ENCODE measurements at places on chromosomes 1 and 21.

DNA sequence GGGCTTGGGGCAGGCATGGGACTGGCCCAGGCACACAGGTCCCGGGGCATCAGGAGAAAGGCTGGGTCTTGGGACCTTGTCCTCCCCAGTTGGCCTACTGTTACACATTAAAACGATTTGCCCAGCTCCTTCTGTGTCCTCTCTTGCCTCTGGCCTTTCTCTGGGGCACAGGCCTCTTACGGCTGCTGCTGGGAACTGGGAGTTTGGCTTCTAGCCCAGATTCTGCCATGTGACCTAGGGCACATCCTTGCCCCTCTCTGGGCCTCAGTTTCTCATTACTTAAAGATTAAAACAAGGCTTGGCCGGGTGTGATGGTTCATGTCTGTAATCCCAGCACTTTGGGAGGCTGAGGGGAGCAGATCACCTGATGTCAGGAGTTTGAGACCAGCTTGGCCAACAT lies 14.0 kb downstream of the KDF1 start:
- DNase-seq: no peak

DNA sequence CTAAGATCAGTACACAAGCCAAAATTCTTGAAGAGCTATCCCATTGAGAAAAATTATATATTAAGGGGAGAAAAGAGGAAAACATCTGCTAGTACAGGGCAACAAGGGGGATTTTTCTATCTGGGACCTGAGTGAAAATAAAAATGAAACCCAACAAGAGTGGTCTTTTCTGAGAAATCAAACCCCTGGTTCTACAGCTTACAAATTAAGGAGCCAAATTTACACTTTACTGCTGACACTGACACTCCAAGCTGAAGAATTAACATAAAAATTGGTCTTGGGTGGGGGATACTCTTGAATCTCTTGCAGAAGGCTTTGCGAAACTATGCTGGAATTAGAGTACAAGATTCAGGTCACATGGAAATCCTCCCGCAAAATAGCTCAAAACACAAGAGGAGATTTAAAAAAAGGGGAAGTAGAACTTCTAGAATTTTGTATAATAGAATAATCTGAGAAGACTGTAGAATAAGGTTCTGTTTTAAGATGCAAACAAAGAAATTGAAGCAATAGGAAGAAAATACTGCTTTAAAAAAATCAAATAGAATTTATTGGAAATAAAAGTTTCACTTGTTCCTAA lies 32.1 kb upstream of the HSPA13 start:
- DNase-seq: no peak

- DNase-seq: no peak
Measured at GRCh38 chr1:46585312-46585938, 18.6 kb downstream of the MKNK1 start.

DNA sequence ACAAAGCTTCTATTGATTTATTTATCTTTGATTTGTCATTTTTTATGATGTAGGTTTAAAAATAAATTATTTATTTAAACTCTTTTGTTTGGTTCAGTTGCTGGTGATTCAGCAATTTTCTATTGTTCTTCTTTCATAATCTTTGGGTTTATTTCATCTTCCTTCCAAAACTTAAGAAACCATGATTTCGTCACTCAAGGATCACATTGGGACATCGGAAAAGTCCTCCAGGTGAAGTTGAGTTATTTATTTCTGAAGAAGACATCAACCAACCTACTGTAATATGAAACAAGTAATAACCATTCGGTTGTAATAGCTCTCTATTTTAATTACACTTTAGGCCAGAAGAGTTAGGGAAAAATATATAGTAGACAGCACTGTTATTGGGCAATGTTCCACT lies 23.0 kb upstream of the WLS start:
- DNase-seq: no peak

DNA sequence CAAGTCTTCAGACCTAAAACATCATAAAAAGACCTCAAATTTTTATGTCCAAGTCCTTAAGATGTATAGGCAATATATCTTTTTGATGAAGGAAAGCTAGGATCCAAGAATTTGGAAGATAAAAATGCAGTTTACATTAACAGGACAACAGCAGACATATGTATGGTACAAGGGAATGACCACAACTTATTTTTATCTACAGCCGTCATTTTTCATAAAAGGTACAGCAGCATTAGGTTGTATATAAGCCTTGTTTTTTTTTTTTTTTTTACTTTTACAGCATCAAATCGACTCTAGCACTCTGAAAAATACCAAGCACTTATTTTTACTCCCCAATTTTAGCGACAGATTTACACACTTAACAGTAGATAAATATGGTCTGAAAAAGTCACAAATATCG lies 1.3 kb downstream of the SRSF10 start:
- no peak for DNase-seq

GRCh38 chr1:71565831-71566230 lies 485.0 kb upstream of the ZRANB2 start:
- no peak for DNase-seq

DNA sequence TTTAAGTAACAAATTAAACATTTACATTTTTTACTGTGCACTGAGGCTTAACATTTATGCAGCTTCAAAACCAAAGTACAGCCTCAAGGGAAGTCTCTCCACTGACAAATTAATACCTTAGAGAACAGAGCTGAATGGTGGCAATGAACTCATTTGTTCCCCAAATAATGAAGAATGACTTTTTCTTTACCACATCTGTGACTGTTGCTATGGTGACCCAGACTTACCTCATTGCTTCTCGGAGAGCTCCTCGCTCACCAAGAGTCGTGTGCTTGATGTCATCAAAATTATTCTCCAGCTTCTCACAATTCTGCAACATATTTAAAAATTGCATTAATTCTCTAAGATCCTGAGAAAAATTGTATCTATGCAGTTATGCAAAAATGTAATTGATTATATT lies 92.9 kb downstream of the DPYD start:
- DNase-seq: no peak

- DNase-seq: no peak
Measured at GRCh38 chr1:159054427-159054826, 22.1 kb downstream of the AIM2 start.

GRCh38 chr1:62995173-62995572 lies 211.2 kb downstream of the ATG4C start:
- DNase-seq: no peak

DNA sequence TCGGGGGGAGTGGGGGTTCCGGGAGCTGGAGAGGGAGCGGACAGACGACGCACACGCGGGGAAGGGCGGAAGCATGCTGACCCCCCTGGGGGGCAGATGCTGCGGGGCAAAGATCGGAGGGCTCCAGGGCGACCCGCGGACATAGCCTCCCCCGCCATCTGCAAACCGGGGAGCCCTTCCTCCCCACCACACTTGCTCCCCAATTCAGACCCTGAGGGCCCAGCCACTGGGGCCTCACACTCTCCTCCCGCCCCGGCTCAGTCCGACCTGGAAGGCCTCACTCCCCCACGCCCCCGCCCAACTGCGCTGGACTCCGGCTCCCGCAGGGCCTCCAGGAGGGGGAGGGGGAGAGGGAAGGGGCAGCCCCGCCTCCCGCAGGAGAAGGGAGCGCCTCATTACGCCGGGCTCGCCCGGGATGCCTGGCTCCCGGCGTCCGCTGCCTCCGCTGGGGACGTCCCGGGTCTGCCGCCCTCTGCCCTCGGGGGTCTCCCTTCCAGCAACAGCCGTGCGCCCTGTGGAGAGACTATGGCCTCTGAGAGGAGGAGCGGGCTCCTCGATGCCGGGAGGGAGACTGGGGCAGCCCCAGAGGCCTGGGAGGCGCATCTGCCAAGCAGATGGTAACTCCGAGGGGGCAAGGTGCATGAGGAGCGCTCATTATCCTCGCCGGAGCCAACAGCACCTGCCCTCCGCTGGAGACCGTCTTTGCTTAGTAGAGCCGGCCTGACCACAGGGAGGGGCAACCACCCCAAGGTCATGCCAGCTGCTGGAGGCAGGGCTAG lies 636 bp upstream of the CAMK2N1 start:
- DNase-seq: no peak

DNA sequence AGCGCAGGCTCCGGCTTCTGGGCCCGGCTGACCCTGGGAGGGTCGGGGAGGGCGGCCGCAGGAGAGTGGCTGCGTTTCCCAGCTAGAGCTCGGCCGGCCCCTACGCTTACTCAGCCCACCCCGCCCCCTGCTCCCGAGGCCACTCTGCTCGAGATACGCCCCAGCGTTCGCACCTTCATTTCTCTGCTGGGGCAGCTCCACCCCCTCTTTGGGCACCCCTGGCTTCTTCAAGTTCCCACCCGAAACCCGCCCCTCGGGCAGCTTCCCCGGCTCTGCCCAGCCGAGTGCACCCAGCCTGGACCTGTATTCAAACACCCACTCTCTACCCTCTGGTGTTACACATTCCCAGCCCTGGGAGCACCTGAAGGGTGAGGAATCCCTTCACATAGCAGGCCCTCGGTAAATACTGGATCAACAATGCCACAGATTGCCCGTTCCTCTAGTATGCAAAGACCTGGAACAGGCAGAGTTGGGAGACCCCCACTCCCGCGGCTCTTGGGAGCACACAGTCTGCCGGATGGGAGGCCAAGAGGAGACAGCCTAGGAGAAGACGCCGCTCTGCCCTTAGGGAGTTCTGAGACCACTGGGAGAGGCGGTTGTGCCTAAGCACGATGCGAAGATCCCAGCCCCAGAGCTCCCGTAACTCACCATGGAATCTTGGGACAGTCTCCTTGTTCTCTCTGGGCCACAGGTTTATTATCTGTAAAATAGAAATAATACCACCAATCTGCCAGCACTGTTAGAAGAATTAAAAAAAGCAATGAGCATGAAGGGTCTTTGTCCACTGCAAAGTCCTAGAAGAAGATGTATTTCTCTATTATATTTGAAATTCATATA lies 566 bp upstream of the PAQR7 start:
- peak; percentile 13 for DNase-seq

DNA sequence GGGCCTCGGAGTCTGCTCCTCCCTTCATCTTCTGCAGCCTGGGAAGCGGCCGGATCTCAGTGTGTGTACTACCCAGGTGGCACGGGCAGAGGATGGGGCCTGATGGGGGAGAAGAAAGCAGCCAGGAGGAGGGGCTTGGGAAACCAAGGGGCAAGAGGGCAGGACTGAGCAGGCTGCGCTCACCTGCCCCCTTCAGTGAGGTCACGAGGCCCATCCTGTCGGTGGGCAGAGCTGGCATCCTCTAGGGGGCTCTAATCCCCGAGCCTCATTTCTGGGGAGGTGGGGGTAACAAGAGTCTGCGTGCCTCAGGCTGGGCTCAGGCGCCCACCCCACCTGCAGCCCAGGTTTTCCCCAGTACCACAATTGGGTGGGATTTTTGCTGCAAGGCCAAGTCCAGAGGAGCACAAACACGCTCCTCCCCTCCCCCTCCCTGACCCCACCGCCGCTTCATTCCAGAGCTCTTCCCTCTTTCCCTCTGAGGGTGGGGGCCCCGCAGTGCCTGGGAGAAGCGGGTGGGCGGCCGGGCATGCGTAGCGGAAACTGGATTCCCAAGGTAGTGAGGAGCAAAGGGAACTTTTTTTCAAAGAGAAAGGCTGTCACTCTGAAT lies 1.8 kb upstream of the WNT3A start:
- DNase-seq: no peak

GRCh38 chr1:11027316-11027715 lies 14.9 kb downstream of the TARDBP start:
- no peak for DNase-seq

All from CD4-positive, alpha-beta T cell treated with Interleukin-2 at 100 ng/mL for 4 hours (primary cell).